ENCODE measurements at places on chromosomes 3 and 15. TPM values are rescaled to one million over a fixed set of nuclear protein-coding genes. Genes with fewer than 3 reads are reported as not detected.

The ITIH1 gene
- not detected for total RNA-seq

The CPB1 gene
- total RNA-seq: 0.41 TPM

The GOLGA8N gene
- total RNA-seq: 9.2 TPM

DNA sequence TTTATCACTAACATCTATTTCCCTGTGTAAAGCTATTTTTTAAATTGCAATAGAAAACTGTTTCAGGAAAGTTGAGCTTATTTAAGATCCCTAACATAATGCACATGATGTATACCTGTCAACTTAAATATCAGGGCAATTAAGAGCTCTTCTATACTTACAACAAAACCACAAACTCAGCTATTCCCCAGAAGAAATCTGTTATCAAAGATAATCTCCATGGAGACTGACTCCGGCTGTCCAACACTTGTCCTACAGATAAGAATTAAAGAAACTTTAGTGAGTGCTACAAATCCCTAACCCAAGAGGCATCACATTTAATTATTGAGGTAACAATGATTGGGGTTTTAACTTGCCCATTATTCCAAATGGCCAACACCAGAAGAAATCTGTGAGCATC, 3.4 kb downstream of the SELENOK start:
- DNase-seq: no peak

DNA sequence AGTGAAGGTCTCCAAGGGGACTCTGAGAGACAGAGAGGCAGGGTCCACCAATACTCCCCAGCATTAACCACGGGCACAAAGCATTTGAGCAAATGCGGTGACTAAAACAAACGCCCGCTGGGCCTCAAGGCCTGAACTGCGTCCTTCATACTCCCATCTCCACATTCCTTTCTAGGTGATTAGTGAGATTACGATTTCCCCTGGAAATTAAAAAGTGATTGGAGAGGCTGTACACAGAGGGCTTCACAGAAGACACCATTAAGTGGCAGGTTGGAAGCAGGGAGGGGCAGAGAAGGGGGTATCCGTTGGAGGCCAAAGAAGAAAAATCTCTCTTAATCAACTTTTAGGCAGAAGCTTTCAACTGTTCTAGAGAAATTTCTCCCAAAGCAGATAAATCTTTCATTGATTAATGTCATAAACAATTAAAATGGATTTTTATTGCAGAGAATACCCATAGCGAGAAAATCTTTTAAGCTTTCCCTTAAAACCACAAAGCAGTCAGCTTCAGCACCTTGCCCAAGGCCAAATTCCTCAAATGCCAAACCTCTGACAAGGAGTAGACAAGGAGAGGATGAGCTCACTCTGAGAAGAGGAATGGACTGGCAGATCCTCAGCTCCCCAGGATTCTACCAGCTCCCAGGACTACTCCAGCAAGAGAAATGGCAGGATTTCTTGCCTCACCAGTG, 38.2 kb downstream of the MB21D2 start:
- DNase-seq: no peak

DNA sequence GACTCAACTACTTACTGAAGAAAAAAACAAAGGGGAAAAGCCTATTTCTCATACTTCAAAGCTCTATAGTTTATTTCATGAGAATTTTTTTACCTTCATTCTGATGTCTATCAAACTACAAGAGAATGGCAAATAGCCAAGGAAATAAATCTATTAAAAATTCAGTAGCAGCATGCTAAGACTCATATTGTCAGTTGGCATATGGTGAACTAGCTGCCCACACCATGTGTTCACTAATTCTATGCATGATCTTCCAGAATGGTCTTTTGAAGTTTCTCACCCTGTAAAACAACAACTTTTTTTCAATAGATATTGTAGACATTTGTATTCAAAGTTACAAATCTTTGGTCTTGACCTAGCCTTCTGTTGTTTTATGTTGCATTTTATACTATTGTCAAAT, 386.2 kb downstream of the RSL24D1 start:
- no peak for DNase-seq

DNA sequence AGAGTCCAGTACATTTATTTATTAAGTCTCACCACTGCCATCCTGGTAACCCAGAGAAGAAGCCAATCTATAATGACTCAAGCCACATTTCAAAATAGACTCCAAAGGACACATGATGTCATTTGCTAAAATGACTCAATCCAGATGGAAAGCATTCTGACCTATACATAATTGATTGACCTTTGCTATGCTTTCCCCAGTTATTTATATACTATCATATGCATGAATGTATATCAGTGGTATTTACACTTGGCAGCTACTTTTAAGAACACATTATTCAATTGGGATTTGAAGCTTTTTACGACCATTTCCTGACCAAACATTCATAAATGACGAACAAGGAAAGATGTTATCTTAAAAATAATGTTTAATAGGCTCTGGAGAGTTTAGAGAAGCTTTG, 297.2 kb downstream of the FHIT start:
- no peak for DNase-seq

All from left cardiac atrium (tissue), 4 donors.